Memory B cell (primary cell): ENCODE measurements at places on chromosomes 11 and 22.

DNA sequence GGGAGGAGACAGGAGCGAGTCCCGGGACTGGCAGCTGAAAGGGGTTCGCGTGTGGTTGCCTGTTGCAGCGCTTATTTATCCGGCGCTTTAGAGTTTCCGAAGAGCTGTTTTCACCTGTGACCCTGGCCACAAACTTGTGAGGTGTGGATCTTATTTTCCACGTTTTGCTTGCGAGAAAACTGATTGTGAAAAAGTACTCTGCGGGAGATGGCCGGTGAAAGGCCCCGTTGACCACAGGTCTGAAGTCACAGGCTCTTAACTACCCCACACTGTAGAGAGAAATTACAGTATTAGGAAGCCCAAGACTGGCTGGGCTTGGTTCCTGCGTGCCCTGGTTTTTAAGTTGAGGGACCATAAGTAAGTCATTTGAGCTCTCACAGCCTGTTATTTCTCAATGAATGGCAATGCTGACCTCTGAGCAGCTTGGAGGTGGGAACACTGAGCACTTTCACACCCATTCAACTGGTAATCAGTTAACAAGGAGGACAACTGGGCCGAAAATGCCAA, 379 bp upstream of the RAB38 start:
- H3K27ac ChIP-seq, result no peak overlapping the region
- H3K4me3 ChIP-seq, result no peak overlapping the region
- no peak for DNase-seq
- peaks cover 4% of the 10 kb centered on the region for H3K27me3 ChIP-seq
- H3K4me1 ChIP-seq, result peaks cover 2% of the 10 kb centered on the region
- no peaks in the 10 kb centered on the region for H3K36me3 ChIP-seq

GRCh38 chr11:65419460-65419771, 3.2 kb upstream of the NEAT1 start:
- H3K4me1 ChIP-seq, result peaks cover 60% of the 10 kb centered on the region
- H3K27ac ChIP-seq, result peak overlapping the region; percentile 100
- H3K4me3 ChIP-seq, result peak overlapping the region; percentile 90
- DNase-seq, result no peak

GRCh38 chr11:65292890-65293289, 21.8 kb upstream of the CDC42EP2 start:
- DNase-seq, result no peak
- no peaks in the 10 kb centered on the region for H3K27me3 ChIP-seq
- peaks cover 34% of the 10 kb centered on the region for H3K36me3 ChIP-seq
- H3K4me3 ChIP-seq, result no peak overlapping the region
- peaks cover 3% of the 10 kb centered on the region for H3K4me1 ChIP-seq

DNA sequence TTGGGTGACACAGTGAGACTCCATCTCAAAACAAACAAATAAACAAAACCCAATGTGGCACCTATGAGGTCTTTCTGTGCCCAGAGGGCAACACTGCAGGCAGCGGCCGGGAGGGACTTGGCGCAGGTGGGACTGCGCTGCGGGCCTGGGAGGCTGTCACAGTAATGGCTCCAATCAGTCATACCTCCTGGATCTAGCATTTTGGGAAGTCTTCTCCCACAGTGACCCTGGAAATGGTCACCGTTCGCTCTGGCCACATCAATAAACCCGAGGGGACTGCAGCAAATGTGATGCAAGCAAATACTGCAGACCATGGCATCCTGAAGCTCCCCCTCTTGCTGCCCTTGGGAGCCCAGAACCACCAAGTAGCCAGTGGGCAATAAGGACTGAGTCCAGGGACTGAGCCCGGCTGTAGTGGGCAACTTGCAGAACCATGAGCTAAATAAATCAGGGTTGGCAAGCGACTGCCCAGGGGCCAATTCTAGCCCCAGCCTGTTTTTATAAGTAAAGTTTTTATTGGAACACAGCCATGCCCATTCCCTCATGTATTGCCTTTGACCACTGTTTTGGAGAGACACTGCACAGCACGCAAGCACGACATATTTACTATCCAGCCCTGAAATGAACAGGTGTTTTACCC, 15.4 kb downstream of the SHANK2 start:
- no peaks in the 10 kb centered on the region for H3K36me3 ChIP-seq
- no peak overlapping the region for H3K27ac ChIP-seq
- DNase-seq, result no peak
- H3K27me3 ChIP-seq, result peaks cover 18% of the 10 kb centered on the region

GRCh38 chr11:22677153-22677903, 10.9 kb downstream of the GAS2 start:
- peaks cover 2% of the 10 kb centered on the region for H3K27me3 ChIP-seq
- no peaks in the 10 kb centered on the region for H3K4me1 ChIP-seq
- no peaks in the 10 kb centered on the region for H3K36me3 ChIP-seq

- no peaks in the 10 kb centered on the region for H3K4me1 ChIP-seq
- no peak overlapping the region for H3K27ac ChIP-seq
- H3K4me3 ChIP-seq, result no peak overlapping the region
- peaks cover 2% of the 10 kb centered on the region for H3K36me3 ChIP-seq
- peaks cover 8% of the 10 kb centered on the region for H3K27me3 ChIP-seq
Measured at GRCh38 chr11:45470151-45470793, 184.1 kb upstream of the SYT13 start.

DNA sequence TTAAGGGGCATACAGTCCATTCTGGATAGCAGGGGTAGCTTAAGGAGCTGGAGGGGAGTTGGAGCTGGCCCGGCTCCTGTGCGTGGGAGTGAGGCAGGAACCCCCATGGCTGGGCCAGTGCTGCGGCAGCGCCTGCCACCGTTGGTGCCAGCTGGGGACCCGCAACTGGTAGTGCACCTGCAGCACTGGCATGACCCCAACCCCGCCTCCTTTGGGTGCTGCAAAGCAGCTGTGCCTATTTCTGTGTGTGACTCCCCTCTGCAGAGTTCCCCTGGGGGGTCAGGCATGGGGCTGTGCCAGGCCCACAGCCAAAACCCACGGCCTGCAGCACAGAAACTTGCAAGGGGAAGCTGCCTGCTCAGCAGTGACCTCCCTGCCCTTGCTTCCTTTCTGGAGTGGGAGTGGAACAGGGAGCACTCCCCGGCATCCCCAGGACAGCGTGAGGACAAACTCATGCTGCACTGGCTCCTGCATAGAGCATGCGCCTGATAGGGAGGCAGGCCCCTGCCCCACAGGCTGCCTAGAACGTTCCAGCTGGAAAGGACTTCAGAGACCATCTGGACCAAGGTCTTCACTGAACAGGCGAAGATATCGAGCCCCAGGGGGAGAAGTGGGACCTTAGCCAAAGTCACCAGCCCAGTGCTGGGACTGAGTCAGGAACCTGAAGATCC, 26.2 kb upstream of the RAB1B start:
- H3K27ac ChIP-seq, result peak overlapping the region; percentile 81
- H3K4me1 ChIP-seq, result no peaks in the 10 kb centered on the region
- no peak for DNase-seq
- H3K36me3 ChIP-seq, result peaks cover 16% of the 10 kb centered on the region
- H3K4me3 ChIP-seq, result no peak overlapping the region
- H3K27me3 ChIP-seq, result no peaks in the 10 kb centered on the region

GRCh38 chr11:116647305-116648080, 125.3 kb downstream of the BUD13 start:
- no peaks in the 10 kb centered on the region for H3K36me3 ChIP-seq
- no peak for DNase-seq

- DNase-seq, result no peak
- H3K27ac ChIP-seq, result peak overlapping the region; percentile 77
- H3K36me3 ChIP-seq, result peaks cover 12% of the 10 kb centered on the region
- H3K4me3 ChIP-seq, result no peak overlapping the region
- peaks cover 17% of the 10 kb centered on the region for H3K4me1 ChIP-seq
- H3K27me3 ChIP-seq, result no peaks in the 10 kb centered on the region
Measured at GRCh38 chr11:78469896-78470295, 52.3 kb upstream of the GAB2 start.

GRCh38 chr11:116975661-116976060, 122.6 kb downstream of the SIK3 start:
- DNase-seq, result no peak
- no peaks in the 10 kb centered on the region for H3K27me3 ChIP-seq

DNA sequence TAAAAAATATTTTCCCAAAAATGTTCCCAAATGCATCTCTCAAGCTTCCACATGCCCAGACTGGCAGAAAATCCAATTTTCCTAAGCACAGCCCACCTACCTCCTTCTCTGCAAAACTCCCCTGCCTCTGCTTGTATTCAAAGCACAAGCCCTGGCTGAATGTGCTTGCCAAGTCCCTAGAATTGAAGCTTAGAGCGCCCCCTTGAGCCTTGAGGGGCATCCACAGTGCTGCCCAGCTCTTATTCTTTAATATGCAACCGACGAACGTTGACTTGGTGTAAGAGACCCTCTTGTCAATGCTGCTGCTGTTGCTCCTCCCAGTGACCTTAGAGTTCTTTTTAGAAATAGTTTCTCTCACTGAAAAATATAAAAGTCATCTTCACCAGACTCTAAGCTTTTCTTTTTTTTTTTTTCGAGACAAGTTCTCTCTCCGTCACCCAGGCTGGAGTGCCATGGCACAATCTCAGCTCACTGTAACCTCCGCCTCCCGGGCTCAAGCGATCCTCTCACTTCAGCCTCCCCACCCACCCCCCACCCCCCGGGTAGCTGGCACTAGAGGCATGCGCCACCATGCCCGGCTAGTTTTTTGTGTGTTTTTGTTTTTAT, 63.5 kb upstream of the CAPRIN1 start:
- no peak overlapping the region for H3K4me3 ChIP-seq
- H3K4me1 ChIP-seq, result no peaks in the 10 kb centered on the region
- DNase-seq, result peak; percentile 75
- no peak overlapping the region for H3K27ac ChIP-seq
- H3K36me3 ChIP-seq, result no peaks in the 10 kb centered on the region

DNA sequence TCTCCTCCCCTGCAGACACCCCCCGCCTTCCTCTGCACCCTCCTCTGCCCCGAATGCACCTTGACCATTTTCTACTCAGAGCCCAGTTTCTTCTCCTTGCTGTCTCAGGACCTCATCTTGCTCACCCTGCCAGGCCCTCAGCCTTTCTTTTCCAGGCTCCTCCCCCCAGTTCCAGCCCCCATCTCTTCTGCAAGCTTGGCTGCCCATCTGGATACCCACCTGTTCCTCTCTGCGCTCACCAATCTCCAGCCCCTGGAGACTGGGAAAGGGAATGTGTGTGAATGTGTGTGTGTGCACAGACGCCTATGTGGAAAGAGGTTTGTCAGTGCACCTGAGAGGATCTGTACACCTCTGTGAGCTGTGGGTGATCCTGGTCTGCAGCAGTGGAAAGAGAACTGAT, 36.4 kb downstream of the SLC22A12 start:
- no peak overlapping the region for H3K4me3 ChIP-seq
- no peak overlapping the region for H3K27ac ChIP-seq
- no peak for DNase-seq
- peaks cover 20% of the 10 kb centered on the region for H3K4me1 ChIP-seq
- H3K36me3 ChIP-seq, result no peaks in the 10 kb centered on the region

DNA sequence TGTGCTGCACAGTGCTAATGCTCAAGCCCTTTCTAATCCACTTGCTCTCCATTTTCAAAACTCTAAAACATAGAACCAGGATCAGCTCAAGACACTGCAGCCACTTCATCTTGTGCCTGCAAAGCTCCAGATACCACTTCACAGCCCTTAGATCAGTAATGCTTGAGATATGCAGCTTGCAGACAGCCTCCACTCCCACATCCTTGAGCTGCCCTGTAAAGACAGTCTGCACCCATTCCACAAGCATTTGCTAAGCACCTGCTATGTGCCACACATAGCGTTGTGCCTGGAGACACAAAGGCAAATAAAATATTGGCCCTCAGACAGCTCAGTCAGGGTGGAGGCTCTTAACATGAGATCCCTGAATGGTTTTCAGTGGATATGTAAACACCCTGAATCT, 192.5 kb upstream of the SNX19 start:
- peaks cover 1% of the 10 kb centered on the region for H3K27me3 ChIP-seq
- H3K4me1 ChIP-seq, result no peaks in the 10 kb centered on the region
- H3K27ac ChIP-seq, result no peak overlapping the region
- DNase-seq, result no peak
- H3K4me3 ChIP-seq, result no peak overlapping the region

- DNase-seq, result no peak
- peak overlapping the region; percentile 68 for H3K4me3 ChIP-seq
- peak overlapping the region; percentile 85 for H3K27ac ChIP-seq
- H3K4me1 ChIP-seq, result peaks cover 84% of the 10 kb centered on the region
- peaks cover 41% of the 10 kb centered on the region for H3K36me3 ChIP-seq
Measured at GRCh38 chr22:37229012-37229804, 14.9 kb downstream of the RAC2 start.

- no peak overlapping the region for H3K4me3 ChIP-seq
- H3K27ac ChIP-seq, result no peak overlapping the region
- no peaks in the 10 kb centered on the region for H3K4me1 ChIP-seq
- DNase-seq, result no peak
Measured at GRCh38 chr11:19867064-19867463, 154.4 kb downstream of the NAV2 start.

DNA sequence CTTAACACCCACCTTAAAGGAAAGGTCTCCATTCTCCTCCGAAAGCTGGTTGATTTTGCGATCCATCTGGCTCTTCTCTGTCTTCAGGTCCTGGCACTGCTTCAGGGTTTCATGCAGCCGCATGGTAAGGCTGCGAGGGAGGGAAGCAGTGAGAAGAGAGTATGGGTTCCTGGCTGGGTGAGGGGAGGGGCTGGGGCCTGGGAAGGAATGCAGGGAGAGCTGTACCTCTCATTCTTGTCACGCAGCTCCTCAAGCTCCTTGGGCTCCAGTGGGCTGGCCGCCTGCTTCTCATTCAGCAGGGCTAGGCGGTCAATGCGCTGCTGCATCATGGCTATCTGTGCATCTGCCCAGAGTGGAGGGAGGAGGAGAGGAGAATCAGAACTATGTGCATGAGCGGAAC, 19.5 kb downstream of the IL18BP start:
- H3K36me3 ChIP-seq, result peaks cover 55% of the 10 kb centered on the region
- peaks cover 3% of the 10 kb centered on the region for H3K4me1 ChIP-seq
- no peaks in the 10 kb centered on the region for H3K27me3 ChIP-seq

DNA sequence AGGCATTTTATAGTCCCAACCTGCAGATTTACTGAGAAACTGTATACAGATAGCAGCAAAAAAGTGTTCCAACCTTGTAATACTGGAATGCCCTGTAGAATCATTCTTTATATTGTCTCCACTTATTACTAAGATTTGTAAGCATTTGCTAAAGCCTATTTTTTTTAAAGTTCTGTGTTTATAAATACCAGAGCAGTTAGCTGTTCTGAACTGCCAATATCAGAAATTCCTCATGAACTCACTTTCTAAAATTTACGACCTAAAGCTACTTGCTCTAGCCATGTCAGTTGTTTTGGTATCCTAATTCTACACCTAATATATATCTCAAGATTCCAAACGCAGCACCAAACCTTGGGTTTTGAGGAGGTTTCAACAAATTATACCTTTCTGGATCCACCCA, 103.2 kb downstream of the C11orf65 start:
- peaks cover 35% of the 10 kb centered on the region for H3K36me3 ChIP-seq
- H3K27me3 ChIP-seq, result no peaks in the 10 kb centered on the region
- H3K27ac ChIP-seq, result peak overlapping the region; percentile 73
- no peaks in the 10 kb centered on the region for H3K4me1 ChIP-seq
- no peak overlapping the region for H3K4me3 ChIP-seq
